Caki2 (cell line): ENCODE measurements at places on chromosomes 7 and 10.

DNA sequence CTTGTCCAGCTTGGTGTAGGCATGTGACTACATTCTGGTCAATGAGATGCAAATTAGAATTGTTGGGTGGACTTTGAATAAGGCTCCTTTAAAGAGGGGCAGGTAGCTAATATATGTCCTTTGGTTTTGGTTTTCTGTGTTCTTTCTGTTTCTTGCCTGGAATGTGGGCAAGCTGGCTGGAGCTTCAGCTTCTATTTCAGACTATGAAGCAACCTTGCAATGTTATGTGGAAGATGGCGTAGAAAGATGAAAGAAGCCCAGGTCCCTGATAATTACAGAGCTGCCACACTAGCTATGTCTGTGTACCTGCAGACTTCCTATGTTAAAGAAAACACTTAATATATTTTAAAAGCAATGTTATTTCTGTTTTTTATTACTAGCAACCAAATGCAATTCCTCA is 46.2 kb downstream of the NEURL1 start:
- DNase-seq: no peak

GRCh38 chr10:35399414-35400009 is 63.2 kb downstream of the CCNY start:
- DNase-seq: no peak

- DNase-seq: no peak
These were observed 67.3 kb upstream of the PALS2 start for GRCh38 chr7:24505968-24506367.

DNA sequence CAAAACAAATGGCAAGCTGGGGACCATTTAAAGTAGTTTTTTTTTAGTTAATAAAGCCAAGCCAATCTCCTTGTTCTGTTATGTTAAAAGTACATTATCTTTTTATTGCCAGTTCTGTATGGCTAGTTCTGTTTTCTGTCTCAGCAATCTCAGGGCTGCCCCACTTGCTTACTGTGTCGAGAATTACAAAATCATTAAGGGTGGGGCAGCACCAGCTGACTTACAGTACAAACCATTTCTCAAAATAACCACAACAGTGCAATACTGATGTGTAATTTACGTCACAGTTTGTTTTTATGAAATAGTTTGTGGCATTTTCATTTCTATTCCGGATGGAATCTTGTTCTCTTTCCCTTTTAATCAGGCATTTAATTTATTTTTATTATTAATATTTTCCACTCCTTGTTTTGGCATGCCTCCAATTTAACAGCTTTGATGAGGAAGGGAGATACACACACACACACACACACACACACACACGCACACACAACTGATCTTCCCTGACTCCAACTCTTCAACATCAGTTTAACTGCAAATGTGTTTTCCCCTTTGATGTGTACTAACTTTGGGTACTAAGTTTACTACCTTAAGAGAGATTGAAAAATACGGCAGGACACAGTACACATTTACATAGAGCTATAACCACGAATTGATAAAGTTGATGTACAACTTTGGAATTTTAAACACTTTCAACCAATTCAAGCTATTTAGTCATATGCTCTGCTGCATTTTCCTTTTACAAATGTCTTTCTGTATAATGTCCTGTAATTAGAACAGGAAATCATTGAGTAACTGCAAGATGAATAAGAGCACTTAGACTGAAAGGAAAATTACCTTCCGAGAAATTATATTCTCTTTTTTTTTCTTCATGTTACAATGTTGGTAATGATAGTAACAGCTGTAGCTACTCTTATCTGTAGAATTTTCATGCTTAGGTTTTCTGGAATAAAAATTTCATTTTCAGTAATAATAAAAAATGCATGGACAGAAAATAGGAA is 91.5 kb downstream of the ARID5B start:
- DNase-seq: no peak

DNA sequence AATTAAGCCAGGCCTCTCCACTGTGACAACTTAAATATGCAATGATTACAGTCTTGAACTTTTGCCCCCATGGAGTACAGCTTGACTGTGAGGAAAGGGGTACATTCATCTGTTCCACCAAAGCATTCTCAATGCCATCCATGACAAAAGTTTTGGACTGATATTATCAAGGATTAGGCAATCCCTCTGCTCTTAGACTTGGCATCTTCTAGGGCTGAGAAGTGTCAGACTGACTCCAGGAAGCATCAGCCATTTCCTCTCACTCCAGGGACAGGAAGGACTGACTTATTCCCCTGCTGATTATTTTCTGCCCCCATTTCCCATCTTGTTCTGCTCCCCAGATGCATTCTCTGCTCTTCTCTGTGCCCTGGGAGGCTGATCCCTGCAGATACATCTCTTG is 69.7 kb downstream of the ZNF365 start:
- DNase-seq: no peak

GRCh38 chr7:39691821-39692220 is 68.4 kb downstream of the RALA start:
- DNase-seq: no peak

DNA sequence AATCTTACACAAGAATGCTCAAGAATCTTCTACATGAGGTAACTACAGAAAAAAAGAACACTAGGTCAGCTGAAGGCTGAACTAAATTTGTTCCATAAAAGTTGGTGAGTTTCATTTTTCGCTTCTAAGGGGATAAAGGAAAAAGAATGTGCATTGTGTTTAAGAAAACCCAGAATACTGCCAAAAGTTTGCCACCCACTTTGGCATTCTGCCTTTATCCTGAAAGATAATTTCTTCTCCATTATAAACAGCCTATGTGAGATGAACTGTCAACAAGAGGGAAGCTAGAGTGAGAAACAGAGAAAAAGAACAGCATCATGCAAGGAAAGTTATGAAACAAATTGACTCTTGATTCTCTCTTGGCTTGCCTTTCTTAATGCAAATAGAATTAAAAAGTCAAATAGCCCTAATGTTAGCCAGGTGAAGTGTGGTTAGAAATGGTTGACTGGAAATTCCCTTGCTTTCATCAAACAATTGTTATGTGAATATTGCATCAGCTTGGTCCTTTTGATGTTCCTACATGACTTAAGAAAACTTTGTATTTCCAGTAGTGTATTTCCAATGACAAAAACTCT is 25.8 kb downstream of the STEAP1 start:
- no peak for DNase-seq

GRCh38 chr10:76248649-76249200 is 817.3 kb downstream of the LRMDA start:
- no peak for DNase-seq

GRCh38 chr7:46127814-46128213 is 206.7 kb upstream of the IGFBP3 start:
- DNase-seq: no peak

DNA sequence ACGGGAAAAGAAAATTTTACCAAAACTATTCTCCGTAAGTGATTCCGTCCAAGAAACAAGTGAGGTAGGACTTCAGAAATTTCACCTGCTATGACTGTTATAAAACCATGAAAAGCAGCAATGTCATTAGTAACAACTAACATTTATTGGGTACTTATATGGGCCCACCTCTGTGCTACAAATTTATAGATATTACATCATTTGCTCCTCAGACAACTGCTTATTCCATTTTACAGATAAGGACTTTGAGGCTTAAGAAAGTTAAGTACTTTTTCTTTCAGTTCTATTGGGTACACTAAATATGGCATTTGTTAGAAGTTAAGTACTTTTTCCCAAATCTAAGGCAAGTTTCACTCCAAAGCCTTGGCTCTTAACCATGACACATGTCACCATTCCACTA is 36.3 kb downstream of the HACD1 start:
- DNase-seq: no peak

- no peak for DNase-seq
These were observed 102.8 kb downstream of the PIP4K2A start for GRCh38 chr10:22611425-22612115.

- no peak for DNase-seq
These were observed 231.8 kb downstream of the PTEN start for GRCh38 chr10:88095223-88095721.

- DNase-seq: peak; percentile 18
These were observed 704 bp upstream of the ERLIN1 start for GRCh38 chr10:100186253-100187212.

- DNase-seq: no peak
These were observed 28.1 kb upstream of the GPR22 start for GRCh38 chr7:107441581-107442422.

GRCh38 chr7:46854958-46855473 is 726.9 kb downstream of the TNS3 start:
- DNase-seq: no peak

DNA sequence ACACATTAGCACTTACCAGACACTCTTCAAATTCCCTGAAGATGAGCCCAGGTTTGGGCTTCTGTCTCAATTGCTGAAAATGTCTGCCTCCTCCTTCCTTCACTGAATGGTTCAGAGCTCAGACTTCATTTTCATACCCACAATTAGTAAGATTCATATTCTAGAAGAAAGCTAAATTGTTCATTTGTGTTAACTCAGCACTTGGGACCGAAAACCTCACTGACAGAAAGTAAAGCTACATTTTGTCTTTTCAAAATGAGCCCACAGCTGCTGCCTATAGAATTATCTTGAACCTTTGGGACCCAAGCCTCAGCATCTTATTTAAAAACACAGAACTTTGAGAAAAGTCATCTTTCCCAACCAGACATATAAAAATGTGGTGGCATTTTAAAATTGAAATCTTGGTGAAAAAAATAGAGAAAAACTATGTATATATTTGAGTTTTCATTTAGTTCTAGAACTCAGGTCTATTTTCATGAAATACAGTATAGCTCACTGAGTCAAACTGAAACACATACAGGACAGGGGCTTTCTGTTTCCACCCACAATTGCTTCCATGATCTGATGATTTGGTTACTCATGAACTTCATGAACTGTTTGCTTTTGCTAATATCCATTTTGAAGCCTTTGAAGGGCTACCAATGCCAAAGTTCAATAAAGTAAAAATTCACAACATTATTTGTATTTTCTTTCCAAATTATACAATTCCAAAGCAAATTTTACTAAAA is 119.1 kb upstream of the PFKP start:
- DNase-seq: no peak

DNA sequence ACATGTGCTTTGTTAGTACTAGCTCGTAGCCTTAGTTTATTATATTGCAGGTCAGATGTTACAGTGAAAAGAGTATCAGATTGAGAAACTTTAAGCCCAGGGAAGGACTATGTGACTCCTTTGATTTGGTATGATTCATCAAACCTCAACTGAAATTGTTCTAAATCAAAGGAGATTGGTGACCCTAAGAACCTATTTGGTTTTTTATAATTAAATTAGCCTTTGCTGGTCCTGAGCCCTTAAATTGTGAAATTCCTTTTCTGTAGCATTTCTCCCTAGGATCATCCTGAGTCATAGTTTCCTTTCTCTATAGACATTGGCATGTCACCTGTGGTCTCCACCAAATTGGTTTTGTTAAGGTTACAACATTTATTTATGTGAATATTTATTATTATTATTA is 89.7 kb downstream of the POLR1F start:
- no peak for DNase-seq

- no peak for DNase-seq
These were observed 2.6 kb downstream of the SMURF1 start for GRCh38 chr7:99141334-99141733.

- no peak for DNase-seq
These were observed 101.7 kb upstream of the TMEM26 start for GRCh38 chr10:61554925-61555324.

GRCh38 chr10:16809074-16809718 is 8.0 kb downstream of the RSU1 start:
- DNase-seq: no peak

- no peak for DNase-seq
These were observed 216.3 kb upstream of the NRP1 start for GRCh38 chr10:33550811-33551210.

DNA sequence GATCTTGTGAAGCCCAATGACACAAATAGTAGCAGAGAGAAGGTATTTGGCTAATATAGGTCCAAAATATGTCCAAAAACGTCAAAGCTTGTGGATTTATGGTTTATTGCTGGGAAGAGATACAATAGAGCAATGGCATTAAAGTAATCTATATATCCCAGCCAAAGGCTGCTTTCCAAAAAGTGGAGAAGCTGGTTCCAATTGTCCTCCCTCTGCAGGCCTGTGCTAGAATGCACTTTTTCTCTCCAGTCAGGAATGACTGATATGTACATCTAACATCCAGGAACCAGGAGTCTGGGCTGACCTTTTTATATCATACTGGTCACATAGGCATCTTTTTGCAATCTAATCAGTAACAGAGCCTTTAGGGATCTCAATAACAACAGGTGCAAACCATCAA is 167.1 kb upstream of the FAM3C start:
- no peak for DNase-seq

GRCh38 chr7:123220396-123220795 is 20.6 kb upstream of the SLC13A1 start:
- peak; percentile 12 for DNase-seq

GRCh38 chr7:104156842-104157277 is 51.0 kb downstream of the ORC5 start:
- DNase-seq: peak; percentile 35

GRCh38 chr7:133258174-133258573 is 5.3 kb downstream of the EXOC4 start:
- no peak for DNase-seq

DNA sequence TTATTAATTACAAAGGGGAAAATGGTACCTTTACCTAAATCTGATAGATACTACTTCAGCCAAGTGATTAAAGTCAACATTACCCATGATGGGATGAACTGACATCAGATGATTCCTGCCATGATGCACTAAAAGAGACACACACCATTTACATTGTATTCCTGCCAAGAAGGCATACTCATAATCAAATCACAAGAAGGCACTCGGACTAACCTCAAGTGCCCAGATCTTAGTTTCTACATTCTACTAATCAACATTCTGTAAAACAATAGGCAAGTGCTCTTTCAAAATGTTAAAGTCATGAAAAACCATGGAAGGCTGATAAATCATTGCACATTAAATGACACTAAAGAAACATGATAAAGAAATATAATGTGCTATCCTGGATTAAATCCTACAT is 44.4 kb downstream of the SLC35G1 start:
- DNase-seq: no peak

DNA sequence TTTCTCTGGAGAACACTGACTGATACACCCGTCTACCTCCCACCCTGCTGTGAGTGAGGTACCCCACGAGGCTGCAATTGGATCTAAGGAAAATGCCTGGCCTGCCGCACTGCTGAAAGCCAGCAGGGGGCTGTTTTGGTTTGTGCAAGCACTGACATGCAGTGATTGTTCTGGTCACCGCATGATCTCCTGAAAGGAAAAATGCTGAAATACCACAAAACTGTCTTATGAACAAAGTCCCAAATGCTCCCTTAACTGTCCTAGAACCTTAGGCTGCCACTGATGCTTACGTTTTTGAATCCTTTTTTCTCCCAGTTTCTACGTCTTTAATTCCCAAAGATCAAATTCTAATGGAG is 132.7 kb downstream of the JCAD start:
- no peak for DNase-seq

GRCh38 chr7:99923200-99923599 is 3.9 kb upstream of the TRIM4 start:
- DNase-seq: no peak
